ENCODE measurements at places on chromosomes 1 and 21.

GRCh38 chr1:233172201-233172600 is 123.3 kb downstream of the PCNX2 start:
- DNase-seq, result no peak

DNA sequence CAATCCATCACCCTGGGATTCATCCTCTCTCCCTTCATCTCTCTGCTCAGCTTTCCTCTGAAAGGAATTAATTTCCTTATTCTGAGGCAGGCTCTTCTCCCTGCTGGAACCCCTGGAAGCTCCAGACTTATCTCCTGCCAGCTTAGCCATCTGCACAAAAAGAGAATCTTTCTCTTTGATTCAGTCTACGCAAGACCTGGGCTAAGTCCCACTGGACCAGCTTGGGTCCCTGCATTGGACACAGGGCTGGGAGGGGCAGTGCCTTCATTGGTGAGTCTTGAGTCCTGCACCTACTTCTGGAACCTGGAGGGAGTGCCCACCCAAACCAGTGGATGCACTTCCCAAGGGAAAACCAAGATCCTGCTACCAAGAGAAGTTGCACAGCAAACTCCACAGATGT is 271.7 kb upstream of the CSF3R start:
- DNase-seq, result no peak

GRCh38 chr1:205518661-205519540 is 14.4 kb downstream of the CDK18 start:
- no peak for DNase-seq

DNA sequence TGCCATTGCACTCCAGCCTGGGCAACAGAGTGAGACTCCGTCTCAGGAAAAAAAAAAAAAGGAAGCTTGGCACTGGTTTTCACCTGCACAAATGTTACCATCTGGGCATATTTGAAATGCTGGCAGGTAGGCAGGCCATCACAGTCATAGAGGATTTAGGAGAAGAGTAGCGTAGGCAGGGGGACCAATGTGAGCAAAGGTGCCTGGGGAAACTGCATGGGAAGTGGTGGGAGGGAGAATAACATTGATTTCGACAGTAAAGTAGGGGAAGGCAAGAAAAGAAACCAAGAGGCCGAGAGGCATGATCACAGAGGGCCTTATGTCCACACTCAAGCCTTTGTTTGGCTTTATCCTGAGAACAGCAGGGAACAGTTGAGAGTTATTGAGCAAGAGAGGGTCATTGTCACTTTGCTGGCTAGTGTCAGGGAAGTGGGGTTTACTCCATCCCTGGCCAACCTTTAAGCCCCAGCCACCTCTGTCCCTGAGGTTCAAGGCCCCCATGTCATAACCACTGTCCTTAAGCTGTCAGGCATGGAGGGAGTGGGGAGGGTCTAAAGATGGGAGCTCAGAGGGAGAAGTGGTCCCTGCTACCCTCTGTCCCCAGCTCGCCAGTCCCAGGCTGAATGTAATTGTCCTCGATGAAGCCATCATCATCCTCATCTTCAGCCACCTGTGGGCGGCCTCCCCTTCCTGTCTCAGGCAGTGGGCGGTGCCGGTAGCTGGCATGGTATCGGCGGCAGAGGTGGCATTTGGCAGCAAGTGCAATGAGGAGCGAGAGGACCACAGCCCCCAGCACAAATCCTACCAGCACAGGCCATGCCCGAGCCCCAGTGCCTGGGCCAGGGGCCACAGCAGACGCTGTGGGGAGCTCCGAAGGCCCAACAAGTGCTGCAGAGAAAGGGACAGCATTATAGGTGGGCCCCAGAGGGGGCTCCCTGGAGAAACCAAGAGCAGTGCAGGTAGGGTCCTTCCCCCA is 2.9 kb downstream of the C1orf210 start:
- no peak for DNase-seq

GRCh38 chr1:82449506-82450057 is 648.8 kb downstream of the ADGRL2 start:
- no peak for DNase-seq

DNA sequence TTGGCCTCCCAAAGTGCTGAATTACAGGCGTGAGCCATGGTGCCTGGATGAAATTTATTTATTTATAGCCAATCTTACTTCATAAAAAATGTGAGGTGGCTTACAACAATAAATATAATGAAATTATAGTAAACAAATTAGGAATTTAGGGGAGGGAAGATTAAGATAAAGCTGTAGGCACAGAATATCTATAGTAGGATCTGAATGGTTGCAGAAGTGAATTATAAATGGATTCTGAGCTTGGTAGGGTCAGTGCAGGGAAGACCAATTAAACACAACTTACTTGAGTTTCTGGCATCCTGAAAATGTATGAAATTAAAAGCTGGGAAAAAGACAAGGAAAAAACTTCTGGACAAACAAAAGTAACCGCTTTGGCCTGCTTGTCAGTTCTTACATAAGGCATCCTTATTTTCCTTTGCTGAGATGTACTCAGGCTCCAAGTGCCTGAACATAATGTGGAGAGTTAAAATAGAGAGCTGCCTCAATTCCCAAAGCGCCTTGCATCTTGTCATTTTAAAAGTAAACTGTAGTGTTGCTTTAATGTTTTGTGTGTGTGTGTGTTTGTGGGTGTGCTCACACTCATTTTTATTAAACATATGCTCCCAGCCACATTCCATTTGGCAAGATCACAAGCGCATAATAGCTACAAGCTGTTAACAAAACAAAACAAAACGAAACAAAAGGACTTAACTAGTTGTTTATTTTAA is 247.3 kb downstream of the S1PR1 start:
- DNase-seq, result no peak

DNA sequence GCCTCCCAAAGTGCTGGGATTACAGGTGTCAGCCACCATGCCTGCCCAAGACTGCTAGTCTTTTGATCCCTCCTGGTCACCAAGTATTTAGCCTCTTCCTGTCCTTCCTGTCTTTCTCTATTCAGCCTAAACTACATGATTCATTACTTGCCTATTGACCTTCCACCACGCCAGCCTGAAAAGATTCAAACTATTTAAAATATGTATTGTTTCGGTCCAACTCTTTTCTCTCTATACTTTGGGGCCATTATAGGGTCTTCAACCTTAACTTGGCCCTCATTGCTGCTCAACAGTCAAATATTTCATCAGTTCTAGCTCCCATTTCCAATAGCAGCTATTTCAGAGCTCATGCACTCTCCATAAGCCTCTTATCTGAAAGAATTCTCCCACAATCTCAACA is 153.0 kb downstream of the TNFSF18 start:
- no peak for DNase-seq

DNA sequence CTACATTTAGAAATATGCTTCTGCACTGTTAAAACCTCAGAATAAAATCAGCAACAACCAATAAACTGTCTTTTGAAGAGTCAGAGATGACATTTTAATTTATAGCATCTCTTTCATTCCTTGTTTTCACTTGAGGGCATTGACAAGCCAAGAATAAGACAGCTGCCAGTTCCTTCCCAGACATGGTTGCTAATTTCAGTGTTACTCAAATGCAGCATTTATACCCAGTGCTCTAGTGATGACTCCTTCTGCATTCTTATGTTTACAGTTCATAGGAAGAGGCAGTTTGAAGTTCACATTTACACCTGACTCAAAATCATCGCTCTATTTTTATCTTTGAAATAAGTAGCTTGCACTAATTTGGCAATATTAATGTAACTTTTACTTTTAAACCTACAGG is 44.9 kb downstream of the PLA2G4A start:
- no peak for DNase-seq

- no peak for DNase-seq
Observed at GRCh38 chr1:154524881-154525280, 22.7 kb upstream of the SHE start.

DNA sequence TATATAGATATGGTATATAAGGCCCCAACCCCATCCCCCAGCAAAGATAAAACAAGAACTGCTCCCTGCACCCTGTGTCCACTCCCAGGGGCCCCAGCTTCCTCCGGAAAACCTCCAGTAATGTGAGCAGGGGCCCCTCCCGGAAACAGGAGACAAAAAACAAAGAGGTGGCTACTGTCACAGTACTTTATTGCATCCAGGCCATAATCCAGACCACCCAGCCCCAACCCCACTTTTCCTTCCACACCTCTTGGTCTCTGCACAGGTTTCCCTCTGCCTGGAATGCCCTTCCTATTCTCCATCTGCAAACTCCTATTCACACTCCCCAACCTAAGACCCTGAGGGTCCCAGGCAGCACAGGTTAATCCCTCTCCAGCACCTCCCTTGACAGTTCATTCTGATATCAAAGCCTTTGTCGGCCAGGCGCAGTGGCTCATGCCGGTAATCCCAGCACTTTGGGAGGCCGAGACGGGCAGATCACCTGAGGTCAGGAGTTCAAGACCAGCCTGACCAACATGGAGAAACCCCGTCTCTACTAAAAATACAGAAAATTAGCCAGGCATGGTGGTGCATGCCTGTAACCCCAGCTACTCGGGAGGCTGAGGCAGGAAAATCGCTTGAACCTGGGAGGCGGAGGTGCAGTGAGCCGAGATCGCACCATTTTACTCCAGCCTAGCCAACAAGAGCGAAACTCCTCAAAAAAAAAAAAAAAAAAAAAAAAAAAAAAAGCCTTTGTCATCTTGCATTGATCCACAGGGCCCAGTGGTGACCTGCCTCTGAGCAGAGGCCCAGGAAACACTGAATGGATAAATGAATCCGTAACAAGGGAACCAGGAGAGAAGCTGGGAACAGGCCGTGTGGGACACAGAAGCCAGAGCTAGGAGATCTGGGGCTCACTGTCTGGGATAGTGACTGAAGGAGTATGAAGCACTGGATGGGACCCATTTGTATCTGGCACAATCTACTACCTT is 2.3 kb upstream of the AUNIP start:
- no peak for DNase-seq

- no peak for DNase-seq
Observed at GRCh38 chr1:65467536-65467935, 47.1 kb downstream of the LEPR start.

DNA sequence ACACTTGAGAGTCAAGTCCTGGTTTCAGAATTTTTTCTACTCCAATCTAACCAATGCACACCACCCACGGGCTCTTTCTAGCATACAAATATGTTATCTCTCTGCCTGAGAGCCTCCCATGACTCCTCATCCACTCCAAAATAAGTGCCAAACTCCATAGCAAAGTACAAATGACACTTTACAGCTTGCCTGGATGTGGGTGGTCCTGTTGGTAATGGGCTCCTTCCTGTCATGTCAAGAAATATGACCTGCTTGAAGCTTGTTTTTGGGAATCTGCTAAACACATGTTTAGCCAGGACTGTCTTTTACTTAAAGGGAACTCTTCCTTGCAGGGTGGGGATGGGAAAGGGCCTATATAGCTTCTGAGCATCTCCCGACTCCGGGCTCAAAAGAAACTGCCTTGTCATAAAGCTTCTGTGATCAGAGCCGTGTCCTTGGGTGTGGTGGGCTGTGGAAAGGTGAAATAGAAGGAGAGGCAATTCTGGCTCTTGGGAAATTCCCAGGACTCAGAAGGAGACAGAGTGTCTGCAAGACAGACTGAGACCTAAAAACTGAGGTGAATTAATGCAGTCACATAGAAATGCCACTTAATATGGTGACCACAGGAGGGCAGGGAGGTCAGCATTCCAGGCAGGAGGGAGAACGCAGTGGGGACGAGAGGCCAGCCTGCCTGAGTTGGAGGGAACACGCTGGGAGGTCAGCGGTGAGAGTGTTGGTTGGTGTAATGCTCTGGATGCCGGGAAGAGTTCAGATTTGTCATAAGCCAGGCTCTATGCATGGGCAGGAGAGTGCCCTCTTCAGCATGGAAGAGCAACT is 6.1 kb upstream of the IGFN1 start:
- no peak for DNase-seq

DNA sequence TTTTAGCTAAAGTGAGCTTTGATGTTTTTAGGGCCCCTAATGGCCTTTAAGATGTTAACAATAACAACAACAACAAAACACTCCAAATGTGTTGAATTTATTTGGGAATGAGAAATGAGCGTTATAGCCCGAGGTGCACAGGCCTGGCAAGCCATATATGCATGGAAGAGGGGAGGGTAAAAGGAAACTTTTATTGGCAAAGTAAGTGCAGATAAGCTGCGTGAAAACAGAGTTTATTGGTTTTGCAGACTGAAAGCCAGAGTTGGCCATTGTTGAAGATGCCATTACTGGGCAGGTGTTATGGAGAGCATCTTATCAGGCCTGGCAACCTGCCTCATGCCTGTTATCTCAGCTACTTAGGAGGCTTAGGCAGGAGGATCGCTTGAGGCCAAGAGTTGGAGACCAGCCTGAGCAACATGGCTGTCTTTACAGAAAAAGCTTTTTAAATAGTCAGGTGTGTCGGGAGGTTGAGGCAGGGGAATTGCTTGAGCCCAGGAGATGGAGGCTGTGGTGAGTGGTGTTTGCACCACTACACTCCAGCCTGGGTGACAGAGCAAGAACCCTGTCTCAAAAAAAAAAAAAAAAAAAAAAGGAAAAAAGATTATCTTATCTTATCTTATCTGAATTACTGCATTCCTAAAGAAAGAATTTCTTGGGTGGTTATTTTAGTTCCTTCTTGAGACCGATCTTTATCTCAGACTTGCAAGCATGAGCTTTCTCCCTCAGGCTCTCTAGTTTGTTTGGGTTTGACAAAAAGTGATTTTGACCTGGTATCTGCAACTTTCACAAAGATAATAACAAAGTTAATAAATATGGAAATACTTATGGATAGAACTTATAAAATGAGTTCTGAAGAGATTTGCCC is 1.7 kb downstream of the PATJ start:
- DNase-seq, result no peak

- DNase-seq, result no peak
Observed at GRCh38 chr1:115275216-115275615, 62.8 kb downstream of the NGF start.

DNA sequence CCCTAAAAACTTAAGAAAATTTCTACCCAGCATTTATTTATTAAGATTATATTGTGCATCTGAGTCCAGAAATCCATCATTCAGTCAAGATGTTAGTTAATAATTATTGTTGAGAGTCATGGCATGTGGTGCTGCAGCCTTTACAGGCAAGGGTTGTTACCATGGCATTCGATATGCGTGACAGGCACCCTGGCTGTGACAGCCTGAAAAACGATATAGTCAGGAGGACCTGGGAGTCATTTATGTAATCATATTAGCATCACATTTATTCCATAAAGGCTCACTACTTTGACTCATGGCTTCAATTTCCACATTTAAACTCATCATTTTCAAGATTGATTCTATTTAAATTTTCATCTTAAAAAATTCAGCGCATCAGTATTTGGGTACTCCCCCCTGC is 68.0 kb downstream of the CACHD1 start:
- DNase-seq, result no peak

Data from stimulated activated CD4-positive, alpha-beta T cell treated with anti-CD3 and anti-CD28 coated beads, TNF-alpha, amount 100 ng/mL, for 24 hours (primary cell).